ENCODE measurements at places on chromosomes 7 and 10. TPM values are rescaled to one million over a fixed set of nuclear protein-coding genes. Genes with fewer than 3 reads are reported as not detected.

TRPV6 gene
- 1.7 TPM for total RNA-seq

ZRANB1 gene
- total RNA-seq: 23.9 TPM

MRLN gene
- not detected for total RNA-seq

DNA sequence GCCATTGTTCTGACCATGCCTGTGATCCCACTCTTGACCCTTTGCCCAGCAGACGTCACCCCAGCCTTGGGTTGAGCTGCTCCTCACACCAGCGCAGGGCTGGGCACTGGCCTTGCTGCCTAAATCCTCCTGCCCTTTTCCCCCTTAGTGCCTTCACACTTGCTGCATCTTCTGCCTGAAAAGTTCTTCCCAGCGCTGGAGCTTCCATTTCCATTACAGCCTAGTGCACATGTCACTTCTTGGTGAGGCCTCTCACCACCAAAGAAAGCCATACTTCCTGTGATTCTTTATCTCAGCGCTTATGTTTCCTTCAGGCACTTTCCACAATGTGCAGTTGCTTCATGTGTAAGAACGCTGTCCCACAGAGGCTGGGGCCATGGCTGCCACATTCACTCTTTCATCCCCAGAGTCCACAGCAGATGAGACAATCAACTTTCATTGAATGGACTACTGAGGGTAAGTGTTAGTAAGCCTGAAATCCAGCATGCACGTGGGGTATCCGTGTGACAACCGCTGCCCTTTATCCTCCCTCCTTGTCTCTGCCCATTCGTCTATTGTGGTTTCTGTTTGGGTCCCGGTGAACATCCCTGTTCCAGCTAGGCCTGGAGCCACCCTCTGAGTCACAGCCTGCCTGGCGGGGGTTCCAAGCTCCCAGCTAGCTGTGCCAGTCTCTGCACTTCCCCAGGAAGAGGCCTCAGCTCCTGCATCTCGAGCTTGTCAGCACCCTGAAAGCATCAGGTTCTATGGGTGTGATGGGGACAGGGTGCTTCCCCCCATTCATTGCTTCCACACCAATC lies 37.3 kb downstream of the ADRA2A start:
- no peak for DNase-seq

- DNase-seq: no peak
Measured at GRCh38 chr10:25063644-25064043, 47.2 kb downstream of the THNSL1 start.

GRCh38 chr10:680745-681144 lies 8.7 kb downstream of the DIP2C start:
- no peak for DNase-seq

LGI1 gene
- not detected for total RNA-seq

DNA sequence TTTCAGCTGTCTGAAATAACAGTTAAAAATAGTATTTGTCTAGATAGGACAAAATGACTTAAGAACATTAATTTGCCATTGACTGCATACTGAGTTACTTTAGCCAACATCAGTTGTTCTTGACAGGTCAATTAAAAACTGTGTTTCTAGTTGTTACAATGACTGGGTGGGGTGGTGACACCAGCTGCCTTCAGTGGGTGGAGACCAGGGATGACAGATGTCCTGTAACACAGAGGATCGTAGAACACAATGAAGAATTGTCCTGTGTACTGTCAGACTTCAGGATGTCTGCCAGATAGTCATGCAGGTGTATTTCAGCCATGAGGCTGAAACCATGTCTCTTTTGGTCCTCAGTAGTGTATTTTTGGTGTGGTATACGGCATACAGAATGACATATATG lies 24.4 kb downstream of the TRUB1 start:
- DNase-seq: no peak

GRCh38 chr10:11403116-11403515 lies 208.3 kb downstream of the USP6NL start:
- DNase-seq: no peak

DNA sequence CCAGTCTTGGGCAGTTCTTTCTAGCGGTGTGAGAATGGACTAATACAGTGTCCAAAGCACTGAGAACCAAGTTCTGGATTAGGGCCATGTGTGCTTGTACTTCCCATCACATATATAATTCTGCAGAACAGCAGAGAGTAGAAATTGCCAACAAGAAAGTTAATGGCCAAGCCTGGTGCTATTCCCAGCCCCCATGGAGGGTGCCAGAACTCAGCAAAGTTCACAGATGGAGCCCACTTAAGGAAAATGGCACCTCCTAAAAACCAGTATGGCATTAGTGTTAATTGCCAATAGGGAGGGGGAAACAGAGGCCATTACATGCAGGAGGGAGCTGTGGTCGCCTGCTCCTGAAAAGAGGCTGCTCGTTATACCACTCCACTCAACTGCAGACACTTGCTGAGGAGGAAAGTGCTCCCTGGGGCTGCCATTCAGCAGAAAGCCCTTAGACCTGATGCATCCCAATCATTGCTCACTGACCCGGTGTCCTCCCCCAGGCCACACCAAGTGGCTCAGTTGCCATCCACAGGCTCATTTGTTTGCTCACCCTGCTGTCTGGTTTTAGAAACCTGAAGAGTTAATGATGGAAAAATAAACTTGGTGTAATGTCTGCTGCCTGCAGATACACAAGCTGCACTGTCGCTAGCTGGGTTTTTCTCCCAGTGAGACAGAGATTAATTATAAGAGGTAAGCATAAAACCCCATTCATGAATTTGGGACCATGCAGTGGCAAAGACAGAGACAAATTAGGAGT lies 280.6 kb downstream of the GFRA1 start:
- DNase-seq: no peak

- DNase-seq: no peak
Measured at GRCh38 chr10:29271877-29272276, 17.0 kb upstream of the LYZL1 start.

TMEM26 gene
- total RNA-seq: not detected

DNA sequence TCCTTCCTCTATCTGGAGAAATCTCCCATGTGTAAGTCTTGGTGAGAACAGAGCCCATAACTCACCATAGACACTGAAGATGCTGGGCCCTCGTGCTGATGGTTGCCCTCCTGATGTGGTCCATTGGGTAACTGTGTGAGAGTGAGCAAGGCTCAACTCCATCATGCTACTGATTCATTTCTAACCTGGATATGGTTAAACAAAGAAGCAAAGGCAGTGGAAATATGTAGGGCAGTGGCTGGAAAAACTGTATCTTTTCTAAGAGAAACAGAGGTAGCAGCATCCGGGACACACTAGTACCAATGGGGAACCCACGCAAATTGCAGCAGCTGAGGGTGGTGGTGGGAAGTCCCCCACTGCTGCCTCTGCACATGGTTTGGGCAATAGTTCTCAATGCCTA lies 221.7 kb downstream of the KLF6 start:
- no peak for DNase-seq

DNA sequence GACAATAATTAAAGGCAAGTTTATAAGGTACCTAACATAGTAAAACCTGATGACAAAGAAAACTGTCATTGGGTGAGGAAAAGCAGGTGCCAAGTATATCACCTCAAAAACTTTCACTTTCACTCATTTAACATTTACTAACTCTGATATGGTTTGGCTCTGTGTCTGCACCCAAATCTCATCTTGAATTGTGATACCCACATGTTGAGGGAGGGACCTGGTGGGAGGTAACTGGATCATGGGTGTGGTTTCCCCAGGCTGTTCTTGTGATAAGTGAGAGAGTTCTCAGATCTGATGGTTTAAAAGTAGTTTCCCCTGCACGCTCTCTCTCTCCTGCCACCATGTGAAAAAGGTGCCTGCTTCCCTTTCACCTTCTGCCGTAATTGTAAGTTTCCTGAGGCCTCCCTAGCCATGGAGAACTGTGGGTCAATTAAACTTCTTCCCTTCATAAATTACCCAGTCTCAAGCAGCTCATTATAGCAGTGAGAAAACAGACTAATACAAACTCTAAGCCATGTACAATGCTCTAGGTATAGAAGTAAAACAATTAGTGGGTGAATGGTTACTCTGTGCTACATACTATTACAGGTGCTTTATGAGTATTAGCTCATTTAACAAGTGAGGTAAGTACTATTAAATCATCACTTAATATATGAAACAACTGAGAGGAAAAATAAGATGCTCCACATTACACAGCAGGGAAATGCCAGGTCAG lies 199.0 kb downstream of the CHCHD3 start:
- DNase-seq: no peak

- DNase-seq: no peak
Measured at GRCh38 chr10:71359364-71360046, 37.2 kb upstream of the CDH23 start.

HOXA1 gene
- total RNA-seq: 2.8 TPM

DNA sequence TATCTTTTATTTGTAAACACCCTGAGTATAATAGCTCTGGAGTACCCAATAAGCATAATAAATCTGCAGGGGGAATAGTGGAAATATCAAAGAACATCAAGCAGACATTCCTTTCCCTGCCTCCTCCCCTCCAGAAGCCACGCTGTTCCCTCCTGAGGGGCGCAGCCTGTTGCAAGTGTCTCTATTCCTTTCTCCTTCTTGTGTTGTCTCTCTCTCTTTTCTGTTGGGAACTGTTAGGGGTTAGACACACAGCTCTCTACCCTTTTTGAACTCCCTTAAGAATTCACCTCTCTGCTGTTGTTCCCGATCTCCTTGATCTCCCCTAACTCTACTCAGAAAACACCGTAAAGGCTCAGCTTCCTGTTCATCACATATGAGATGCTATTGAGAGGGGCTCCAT lies 178.0 kb upstream of the FZD1 start:
- DNase-seq: no peak

LEP gene
- total RNA-seq: not detected

COL26A1 gene
- 0.27 TPM for total RNA-seq

DNA sequence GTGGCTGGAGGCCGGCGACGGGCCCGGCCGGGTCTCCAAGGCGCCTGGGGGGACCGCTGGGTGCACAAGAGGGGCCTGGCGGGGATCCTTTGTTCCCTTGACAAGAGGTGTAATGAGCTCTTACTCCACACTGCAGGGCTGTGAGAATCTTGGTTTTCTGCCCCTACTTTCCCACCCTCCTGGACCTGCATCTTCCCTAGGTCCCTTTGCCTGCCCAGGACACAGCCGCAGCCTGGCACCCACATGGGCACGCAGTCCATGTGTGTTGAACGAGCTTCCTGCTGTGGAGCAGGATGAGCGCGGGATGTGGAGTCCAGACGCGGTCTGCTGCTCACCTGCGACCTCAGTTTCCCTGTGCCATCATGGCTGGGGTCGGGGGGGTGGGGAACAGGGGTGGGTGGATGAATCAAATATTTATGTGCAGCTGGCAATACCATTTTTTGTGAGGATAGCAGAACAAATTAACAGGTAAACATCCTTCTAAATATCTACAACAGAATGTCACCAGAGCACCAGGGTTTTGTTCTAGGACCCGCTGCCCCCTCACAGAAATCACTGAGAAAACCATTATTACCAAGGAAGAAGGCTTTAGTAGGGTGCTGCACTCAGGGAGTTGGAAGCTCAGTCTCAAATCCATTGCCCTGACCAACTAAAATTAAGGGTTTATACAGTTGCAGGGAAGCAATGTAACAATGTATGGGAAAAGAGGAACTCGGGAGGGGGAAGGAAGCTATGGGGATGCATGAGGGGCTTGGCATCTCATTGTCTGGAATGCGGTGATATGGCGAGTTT lies 474 bp upstream of the NSMCE4A start:
- no peak for DNase-seq

DNA sequence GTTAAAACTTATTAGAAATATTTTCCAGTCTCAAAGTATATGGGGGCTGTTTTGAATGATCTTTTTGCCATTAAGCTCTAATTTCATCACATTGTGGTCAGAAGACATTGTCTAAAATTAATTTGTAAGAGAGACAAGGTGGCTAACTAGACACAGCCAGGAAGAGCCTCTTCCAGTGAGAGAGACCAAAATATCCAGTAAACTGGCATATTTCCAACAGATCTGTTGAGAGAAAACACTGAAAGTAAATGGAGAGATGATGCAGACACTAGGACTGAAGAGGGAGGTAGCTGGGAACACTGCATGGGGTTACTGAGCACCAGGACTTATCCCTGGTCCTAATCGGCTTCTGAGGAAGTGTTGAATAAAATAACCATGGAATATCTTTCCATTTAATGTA lies 101.5 kb upstream of the TAS2R16 start:
- DNase-seq: no peak

MRPS17 gene
- 27.5 TPM for total RNA-seq

- DNase-seq: no peak
Measured at GRCh38 chr10:46318799-46319198, 32.0 kb downstream of the ANTXRL start.

RBP3 gene
- not detected for total RNA-seq

DNA sequence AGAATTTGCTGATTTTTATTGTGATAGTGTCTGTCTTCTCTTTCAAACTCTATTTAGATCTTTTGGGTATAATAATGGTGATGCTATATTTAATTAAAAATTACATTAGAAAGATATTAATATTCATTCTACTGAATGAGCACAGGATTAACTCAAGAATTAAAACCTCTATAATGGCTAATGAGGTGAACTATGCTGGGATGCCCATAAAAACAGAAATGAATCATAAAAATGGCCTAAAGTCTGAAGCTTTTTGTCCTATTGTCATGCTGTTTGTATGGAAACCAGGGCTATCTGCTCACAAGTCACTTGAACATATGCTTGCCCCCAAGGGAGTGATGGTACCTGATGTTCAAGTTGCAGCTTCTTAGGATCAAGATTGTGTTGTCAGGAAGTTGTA lies 76.2 kb upstream of the ICA1 start:
- DNase-seq: no peak

ZNF37A gene
- 18.5 TPM for total RNA-seq

- no peak for DNase-seq
Measured at GRCh38 chr7:1802899-1803298, 132.8 kb downstream of the ELFN1 start.

PRSS2 gene
- total RNA-seq: 36.8 TPM

DNA sequence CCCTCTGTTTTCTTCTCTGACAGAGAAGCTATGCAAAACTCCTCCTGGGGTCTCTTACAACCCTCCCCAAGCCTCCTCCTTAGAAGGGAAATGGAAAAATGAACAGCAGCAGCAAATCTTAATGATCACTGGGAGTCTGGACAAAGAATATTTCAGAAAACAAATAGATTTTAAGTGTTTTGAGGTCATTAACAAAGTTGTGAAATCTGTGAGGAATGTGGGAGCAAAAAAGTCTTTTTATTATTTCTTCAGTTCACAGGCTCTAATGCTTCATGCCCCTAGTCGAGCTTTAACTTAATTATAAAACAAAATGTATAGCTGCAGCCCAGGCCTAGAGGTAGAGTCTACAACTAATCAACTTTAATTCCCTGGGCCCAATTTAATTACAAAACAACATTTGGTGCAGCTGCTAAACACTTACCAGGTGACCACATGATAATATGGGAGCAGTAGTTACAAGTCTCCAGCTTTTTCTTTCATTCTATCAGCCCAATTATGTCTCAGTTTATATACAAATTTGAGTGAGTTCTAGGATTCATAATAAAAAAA lies 293.2 kb downstream of the THSD7A start:
- DNase-seq: no peak
